ENCODE measurements at places on chromosomes 5 and 9. TPM values are rescaled to one million over a fixed set of nuclear protein-coding genes. Genes with fewer than 3 reads are reported as not detected.

Gene S1PR3
- total RNA-seq, result 139 TPM

GRCh38 chr5:35900972-35901695 is 37.3 kb downstream of the CAPSL start:
- DNase-seq, result no peak
- no peaks in the 10 kb centered on the region for H3K36me3 ChIP-seq
- H3K27me3 ChIP-seq, result peaks cover 2% of the 10 kb centered on the region
- no peak overlapping the region for H3K27ac ChIP-seq
- H3K4me1 ChIP-seq, result no peaks in the 10 kb centered on the region
- H3K4me3 ChIP-seq, result no peak overlapping the region

Gene PCDHGA1
- total RNA-seq, result 1.6 TPM

DNA sequence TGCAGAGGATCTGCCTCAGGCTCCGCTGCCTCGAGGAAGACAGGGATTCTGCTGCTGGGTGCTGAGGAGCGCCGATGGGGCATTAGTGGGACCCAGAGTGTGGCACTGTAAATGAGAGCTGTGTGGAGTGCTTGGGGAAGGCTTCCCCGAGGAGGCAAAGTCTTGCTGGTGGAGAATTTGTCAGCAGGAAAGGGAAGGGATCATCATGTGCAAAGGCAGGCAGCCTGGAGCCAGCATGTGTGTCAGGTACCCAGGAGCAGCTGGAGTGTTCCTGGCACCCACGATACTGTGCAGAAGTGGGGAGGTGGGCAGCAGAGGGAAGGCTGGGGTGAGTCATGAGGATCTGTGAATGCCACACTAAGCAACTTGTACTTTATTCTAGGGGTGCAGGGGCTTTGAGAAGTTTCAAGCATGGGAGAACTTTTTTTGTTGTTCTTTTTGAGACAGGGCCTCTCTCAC is 12.3 kb downstream of the B4GALT7 start:
- no peaks in the 10 kb centered on the region for H3K27me3 ChIP-seq
- H3K27ac ChIP-seq, result no peak overlapping the region
- no peaks in the 10 kb centered on the region for H3K36me3 ChIP-seq
- H3K4me3 ChIP-seq, result no peak overlapping the region
- H3K4me1 ChIP-seq, result no peaks in the 10 kb centered on the region

DNA sequence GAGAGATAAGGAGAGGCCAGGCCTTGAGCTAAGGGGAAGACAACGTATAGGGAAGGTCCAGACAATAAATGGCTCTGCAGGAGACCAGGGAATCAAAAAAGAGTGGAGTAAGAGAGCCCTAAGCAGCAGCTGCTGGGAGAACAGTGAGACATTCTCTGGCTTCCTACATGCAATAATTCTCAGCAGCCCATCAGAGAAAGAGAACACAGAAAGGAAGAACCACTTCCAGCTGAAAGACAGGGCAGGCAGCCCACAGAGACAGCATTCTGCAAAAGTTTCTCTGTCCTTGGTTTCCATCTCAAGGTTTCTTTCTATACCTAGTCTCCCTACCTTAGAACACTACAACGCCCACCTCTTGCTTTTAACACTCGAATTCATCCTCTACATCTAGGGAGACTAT is 189.9 kb downstream of the DEPDC1B start:
- peaks cover 2% of the 10 kb centered on the region for H3K4me1 ChIP-seq
- no peak overlapping the region for H3K4me3 ChIP-seq
- no peaks in the 10 kb centered on the region for H3K27me3 ChIP-seq
- no peak overlapping the region for H3K27ac ChIP-seq
- no peaks in the 10 kb centered on the region for H3K36me3 ChIP-seq

DNA sequence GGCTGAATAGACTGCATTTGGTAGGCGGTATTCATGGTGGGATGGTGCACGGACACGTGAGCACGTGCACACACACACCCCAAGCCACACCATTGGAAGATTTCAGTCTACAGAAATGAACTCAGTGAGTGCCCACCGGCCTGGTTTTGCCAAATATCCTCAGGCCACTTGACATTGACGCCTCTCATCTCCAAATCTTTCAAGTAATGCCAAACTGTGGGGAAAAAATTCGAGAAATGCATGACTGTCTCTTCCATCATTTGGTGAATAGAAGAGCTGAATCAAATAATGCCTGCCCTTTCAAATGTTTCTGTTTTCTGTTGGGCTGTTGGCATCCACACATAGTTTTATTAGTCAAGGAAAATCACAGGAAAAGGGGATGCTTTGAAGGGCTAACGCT is 182.3 kb upstream of the EFNA5 start:
- H3K27me3 ChIP-seq, result no peaks in the 10 kb centered on the region
- H3K4me1 ChIP-seq, result no peaks in the 10 kb centered on the region
- no peaks in the 10 kb centered on the region for H3K36me3 ChIP-seq

Gene STPG3
- total RNA-seq, result not detected

DNA sequence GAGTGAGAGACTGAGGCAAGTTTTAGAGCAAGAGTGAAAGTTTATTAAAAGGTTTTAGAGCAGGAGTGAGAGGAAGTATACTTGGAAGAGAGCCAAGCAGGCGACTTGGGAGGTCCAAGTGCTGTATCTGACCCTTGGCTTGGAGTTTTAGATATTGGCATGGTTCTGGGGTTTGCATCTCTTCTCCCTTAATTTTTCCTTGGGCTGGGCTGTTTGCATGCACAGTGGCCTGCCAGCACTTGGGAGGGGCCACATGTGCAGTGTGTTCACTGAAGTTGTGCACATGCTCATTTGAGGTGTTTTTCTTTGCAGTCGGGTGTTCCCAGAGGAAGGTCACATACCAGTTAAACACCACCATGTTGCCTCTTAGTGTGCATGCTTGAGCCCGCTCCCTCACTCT is 464.1 kb downstream of the DMRT2 start:
- no peaks in the 10 kb centered on the region for H3K4me1 ChIP-seq
- H3K27me3 ChIP-seq, result no peaks in the 10 kb centered on the region
- no peak for DNase-seq
- no peaks in the 10 kb centered on the region for H3K36me3 ChIP-seq

DNA sequence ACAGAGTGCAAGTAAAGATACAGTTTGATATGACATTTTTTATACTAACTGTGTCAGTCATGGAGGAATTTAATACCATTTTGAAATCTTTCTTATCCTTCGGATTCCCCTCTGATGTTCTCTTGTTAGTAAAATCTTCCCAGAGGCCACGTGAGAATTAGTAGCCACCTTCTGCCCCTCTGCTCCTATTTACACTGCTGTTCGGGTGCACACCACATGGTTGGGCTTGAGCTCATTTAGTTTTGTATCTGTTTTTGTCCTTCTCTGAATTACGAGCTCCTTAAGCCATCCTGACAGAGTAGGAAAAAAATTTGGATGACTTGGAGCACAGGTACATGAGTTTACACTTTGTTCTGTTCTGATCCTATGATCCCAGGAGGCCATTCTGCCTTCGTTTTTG is 109.7 kb downstream of the SV2C start:
- no peak for DNase-seq
- no peak overlapping the region for H3K4me3 ChIP-seq
- H3K27me3 ChIP-seq, result no peaks in the 10 kb centered on the region
- H3K27ac ChIP-seq, result no peak overlapping the region

Gene STK32A
- 14.5 TPM for total RNA-seq

DNA sequence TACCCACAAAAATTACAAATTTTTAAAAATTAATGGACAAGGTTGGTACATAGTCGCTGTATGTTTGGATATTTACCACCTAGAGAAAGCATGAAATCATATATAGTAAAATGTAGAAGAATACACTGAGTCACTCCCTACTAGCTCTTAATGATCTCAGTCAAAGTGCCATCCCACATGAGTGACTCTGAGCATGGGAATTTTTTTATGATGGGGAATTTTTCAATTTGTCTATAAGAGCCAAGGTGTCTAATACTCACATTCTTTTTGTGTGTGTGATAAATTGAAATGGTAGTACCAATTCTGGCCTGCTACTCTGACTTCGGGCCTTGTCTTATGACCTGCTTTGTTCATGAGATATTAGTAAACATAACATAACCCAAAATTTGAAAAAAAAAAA is 483.2 kb downstream of the CDH10 start:
- no peak overlapping the region for H3K27ac ChIP-seq
- H3K36me3 ChIP-seq, result no peaks in the 10 kb centered on the region
- H3K27me3 ChIP-seq, result no peaks in the 10 kb centered on the region
- H3K4me3 ChIP-seq, result no peak overlapping the region

DNA sequence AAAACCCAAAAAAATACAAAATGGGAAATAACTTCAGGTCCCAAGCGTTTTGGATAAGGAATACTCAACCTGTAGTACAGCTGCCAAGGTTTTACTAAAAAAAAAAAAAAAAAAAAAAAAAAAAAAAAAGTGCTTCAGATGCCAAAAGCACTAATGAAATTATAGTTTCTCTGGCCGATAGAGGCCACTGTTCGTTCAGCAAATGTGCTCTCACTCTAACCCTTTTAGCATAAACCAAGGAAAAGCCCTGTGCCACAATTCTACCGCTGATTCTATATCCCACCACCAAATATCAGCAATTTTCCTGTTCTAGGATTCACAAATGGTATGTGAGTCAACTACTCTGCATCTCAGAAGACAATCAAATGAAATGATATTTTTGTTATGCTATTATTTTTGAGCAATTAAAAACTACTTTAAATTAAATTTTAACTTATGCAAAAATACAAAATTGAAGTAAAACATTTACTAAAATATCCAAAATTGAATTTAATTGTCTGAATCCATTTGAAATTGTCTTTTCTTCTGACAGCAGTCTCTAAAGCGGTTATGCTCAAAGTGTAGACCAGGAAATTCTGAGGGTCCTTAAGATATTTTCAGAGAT is 79.8 kb downstream of the RICTOR start:
- peaks cover 1% of the 10 kb centered on the region for H3K36me3 ChIP-seq
- H3K4me3 ChIP-seq, result no peak overlapping the region
- no peaks in the 10 kb centered on the region for H3K4me1 ChIP-seq
- no peak overlapping the region for H3K27ac ChIP-seq

- H3K4me1 ChIP-seq, result no peaks in the 10 kb centered on the region
- H3K27ac ChIP-seq, result no peak overlapping the region
- no peaks in the 10 kb centered on the region for H3K36me3 ChIP-seq
- peaks cover 1% of the 10 kb centered on the region for H3K27me3 ChIP-seq
- DNase-seq, result no peak
These were observed 84.6 kb downstream of the HMHB1 start for GRCh38 chr5:143896516-143896915.

Gene PRRC1
- total RNA-seq, result 46.2 TPM

DNA sequence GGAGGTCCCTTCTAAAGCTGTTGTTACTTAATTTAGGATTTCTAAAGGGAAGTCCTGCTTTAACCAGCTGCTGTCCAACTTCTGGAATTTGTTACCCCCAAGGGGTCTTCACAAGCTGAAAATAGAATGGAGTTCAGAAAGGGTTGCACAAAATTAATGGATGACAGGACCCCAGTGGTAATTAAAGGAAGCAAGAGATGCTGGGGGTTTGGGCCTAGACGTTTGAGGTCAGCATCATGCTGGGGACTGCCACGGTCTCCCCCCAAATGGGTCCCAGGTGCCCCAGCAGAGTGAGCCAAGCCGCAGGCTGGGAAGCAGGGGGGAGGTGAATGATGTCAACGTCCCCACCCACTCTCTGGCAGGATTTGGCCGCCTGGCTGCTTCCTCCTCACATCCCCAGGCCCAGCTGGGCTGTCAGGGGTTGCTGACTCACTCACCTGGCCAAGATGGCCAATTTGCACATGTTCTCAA is 97.5 kb upstream of the ARAP3 start:
- no peak for DNase-seq
- H3K36me3 ChIP-seq, result no peaks in the 10 kb centered on the region
- no peaks in the 10 kb centered on the region for H3K4me1 ChIP-seq
- H3K27me3 ChIP-seq, result no peaks in the 10 kb centered on the region
- H3K27ac ChIP-seq, result no peak overlapping the region
- no peak overlapping the region for H3K4me3 ChIP-seq

DNA sequence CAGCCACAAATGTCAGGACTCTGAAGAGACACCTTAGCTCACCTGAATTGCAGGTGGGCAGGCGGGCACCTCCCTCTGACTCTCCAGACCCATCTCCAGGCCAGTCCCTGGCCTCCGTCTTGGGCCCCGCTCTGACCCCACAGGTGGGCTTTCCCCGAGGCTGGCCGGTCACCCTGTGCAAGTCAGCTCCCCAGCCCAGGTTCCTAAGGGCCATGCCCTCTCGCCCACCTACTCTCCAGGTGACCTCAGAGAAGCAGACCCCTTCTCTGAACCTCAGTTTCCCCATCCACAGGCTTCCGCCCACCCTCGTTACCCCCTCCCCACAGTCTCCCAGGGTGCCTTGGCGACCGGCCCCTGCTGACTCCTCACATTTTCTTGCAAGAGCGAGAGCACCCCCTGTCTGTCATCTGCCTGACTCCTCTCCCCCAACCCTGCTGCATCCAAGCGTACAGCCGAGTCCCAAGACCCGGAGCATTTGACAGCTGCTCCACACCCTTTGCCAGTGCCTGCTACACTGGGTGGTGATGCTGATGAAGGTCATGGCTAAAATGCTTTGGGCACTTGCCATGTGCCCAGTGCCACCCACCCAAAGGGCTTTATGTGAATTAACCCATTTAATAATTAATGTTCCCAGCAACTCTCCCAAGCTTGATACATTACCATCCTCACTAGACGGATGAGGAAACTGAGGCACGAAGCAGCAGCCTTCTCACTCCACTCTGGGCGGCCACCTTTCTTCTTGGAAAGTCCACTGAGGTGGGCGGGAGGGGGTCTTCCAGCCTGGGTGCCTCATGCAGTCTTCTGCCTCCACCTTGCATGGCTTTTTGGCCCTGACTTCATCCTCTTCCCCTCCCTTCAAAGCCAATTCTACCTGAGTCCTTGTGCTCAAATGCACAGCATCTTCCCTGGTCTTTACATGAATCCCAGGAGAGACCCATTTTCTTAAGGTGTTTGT is 51.1 kb upstream of the ORM1 start:
- H3K27ac ChIP-seq, result no peak overlapping the region
- H3K27me3 ChIP-seq, result no peaks in the 10 kb centered on the region
- no peaks in the 10 kb centered on the region for H3K4me1 ChIP-seq
- peak; percentile 84 for DNase-seq

- DNase-seq, result no peak
- H3K36me3 ChIP-seq, result no peaks in the 10 kb centered on the region
- no peak overlapping the region for H3K4me3 ChIP-seq
- no peaks in the 10 kb centered on the region for H3K27me3 ChIP-seq
- H3K27ac ChIP-seq, result no peak overlapping the region
These were observed 68.5 kb downstream of the OSTF1 start for GRCh38 chr9:75156858-75157257.

Gene CENPK
- 3.7 TPM for total RNA-seq

Gene PDE4D
- 60.0 TPM for total RNA-seq

- no peak overlapping the region for H3K27ac ChIP-seq
- no peaks in the 10 kb centered on the region for H3K36me3 ChIP-seq
- H3K4me1 ChIP-seq, result no peaks in the 10 kb centered on the region
- no peaks in the 10 kb centered on the region for H3K27me3 ChIP-seq
- H3K4me3 ChIP-seq, result no peak overlapping the region
- no peak for DNase-seq
These were observed 921.8 kb downstream of the NR2F1-AS1 start for GRCh38 chr5:92659246-92659645.
